ENCODE measurements at places on chromosomes 12 and 14.

GRCh38 chr14:90321891-90322290 lies 9.8 kb downstream of the NRDE2 start:
- no peak for DNase-seq

- no peak for DNase-seq
Measured at GRCh38 chr14:74669846-74670245, 43.0 kb downstream of the AREL1 start.

DNA sequence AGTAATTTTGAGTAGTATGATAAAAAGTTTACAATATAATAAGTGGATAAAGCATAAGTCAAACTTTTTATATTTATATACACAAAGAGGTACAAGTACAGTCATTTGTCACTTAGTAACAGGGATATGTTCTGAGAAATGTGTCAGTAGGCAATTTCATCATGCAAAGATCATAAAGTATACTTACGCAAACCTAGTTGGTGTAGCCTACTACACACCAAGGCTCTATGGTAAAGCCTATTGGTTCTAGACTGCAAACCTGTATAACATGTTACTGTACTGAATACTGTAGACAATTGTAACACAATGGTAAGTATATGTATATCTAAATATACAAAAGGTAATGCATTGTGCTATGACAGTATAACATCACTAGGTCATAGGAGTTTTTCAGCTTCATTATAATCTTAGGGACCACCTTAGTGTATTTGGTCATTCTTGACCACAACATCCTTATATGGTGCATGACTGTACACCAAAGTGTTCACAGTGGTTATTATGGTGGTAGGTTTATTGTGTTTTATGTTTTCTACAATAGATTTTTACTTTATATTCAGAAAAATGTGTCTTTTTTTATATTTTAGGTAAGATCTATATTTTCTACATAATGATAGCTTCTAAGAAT lies 14.9 kb upstream of the SCFD1 start:
- no peak for DNase-seq

DNA sequence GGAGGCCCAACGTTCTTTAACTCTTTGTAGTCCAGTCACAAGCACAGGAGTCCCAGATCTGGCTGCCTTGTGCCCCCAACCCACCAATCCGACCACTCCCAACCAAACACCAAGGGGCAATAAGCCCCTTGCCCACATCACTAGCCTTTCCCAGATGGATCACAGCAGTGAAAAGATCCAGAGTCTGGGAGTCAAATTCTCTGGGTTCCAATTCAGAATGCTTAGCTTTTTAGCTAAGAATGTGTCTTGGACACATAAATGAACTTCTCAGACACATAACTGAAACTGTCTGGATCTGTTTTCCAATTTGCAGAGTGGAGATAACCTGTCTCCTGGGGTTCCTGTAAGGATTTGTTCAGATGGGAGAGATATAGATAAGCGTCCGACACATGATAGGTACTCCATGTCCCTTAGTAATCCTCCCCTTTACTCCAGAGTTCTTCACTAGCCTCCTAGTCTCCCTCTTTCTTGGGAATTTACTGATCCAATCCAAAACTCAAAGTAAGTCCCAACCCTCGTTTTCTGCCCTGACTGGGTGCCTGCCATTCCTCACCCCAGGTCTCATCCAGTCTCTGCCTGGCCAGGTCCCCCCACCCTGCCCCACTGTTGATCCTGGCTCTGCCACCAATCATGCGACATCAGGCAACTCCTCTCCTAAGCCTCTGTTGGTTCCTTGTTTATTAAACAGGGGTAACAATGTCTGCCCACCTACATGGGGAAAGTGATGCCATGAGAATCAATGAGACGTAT lies 439 bp upstream of the TNFRSF1A start:
- DNase-seq, result no peak

- no peak for DNase-seq
Measured at GRCh38 chr14:29558516-29558915, 369.1 kb downstream of the PRKD1 start.

- no peak for DNase-seq
Measured at GRCh38 chr12:124726596-124727263, 136.9 kb downstream of the SCARB1 start.

DNA sequence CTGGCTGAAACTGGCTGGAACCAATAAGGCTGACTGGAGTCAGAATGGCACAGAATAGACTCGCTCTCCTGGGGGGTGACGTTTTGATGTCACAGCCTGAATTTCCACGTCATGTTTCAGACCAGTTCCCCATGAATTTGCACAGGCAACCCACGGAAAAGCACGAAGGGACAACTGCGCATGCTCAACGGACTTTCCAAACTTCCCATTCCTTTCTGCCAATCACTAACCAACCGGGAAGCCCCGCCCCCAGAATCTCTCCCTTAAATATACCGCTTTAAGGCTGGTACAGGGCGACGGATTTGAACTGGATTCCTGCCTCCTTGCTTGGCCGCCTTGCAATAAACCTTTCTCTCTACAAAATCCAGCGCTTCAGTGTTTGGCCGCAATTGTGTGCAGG lies 434.7 kb downstream of the APAF1 start:
- DNase-seq, result no peak

DNA sequence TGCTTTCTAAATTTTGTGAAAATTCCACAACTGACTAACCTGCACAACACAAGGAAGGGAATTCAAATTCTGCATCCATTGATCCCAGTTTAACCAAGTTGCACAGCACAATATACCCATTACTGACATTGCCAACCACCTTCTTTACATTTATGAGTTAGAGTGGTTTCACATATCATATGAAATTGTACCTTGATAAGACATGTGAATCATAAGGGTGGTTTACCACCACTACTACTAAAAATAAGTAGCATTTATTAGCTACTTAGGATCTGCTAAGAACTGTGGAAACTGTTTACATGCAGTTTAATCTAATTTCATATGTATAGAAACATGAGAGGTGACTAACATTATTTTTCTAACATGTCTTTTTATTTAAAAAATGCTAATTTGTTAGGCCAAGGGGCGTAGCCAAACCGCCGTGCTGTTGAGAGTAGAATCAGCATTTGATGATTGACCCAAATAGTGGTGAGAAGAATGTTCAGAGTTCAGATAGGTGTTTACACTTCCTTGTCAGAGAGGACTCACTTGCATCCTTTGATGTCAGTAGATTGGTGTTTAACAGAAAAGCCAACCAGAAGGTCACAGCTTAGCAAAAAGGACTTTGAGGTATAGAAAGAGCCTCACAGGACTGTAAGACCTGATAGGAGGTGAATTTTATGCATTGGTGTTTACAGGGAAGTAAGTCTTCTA lies 56.2 kb downstream of the LRFN5 start:
- DNase-seq, result no peak

- DNase-seq, result no peak
Measured at GRCh38 chr14:44438221-44438620, 68.9 kb downstream of the FSCB start.

- DNase-seq, result no peak
Measured at GRCh38 chr12:92927055-92927435, 2.0 kb downstream of the EEA1 start.

GRCh38 chr12:2017546-2018337 lies 13.5 kb upstream of the DCP1B start:
- DNase-seq, result no peak

DNA sequence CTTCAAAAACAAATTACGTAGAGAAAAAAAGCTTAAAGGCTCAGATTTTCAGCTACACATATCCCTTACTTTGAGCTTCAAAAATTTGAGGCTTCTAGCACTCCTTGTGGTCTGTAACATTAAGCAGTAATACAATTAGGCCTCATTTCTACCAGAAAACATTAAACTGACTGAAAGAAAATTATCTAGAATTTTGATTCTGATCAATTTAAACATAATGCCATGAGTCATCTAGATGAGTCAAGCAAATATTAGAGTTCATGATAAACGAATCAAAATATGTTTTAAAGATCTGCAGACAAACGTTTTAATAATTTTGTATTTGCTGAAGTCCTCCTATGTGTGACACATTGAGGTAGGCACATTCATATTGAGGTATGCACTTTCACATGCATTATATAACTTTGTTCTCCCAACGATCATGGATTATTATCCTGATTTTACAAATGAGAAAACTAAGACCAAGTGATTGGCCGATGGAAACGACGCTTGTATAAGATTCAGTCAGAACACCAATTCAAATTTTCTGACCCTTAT lies 4.3 kb downstream of the OSBPL8 start:
- no peak for DNase-seq

DNA sequence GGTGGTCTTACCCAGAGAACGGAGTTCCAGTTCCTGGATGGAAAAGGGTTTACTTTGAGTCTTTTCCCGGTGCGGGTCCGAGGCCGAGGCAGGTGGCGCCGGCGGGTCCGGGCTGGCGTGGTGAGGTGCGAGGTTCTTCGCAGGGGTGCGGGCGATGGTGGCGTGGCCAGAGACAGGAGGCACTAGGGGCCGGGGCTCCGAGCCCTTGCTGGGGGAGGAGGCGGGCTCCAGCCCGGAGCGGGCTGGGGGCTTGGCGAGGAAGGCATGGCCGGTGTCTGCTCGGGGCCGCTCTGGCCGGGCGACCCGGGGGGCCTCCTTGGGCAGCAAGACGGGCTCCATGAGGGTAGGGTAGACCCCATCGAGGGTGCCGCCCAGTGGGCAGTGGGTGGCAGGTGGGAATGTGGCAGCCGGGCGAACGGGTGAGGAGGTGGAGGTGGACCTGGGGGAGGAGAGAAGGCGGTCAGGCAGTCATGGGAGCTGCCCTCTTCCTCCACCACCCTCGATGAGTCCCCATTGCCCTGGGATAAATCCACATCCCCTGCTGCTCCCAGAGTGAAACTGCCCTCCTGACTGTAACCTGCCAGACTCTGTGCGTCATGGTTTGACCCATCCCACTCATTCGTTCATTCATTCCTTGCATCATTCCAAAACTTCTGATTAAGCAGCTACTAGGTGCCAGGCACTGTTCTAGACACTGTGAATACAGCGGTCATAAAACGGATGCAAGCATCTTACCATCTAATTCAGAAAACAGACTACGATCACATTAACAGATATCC lies 42.0 kb downstream of the RFLNA start:
- no peak for DNase-seq

DNA sequence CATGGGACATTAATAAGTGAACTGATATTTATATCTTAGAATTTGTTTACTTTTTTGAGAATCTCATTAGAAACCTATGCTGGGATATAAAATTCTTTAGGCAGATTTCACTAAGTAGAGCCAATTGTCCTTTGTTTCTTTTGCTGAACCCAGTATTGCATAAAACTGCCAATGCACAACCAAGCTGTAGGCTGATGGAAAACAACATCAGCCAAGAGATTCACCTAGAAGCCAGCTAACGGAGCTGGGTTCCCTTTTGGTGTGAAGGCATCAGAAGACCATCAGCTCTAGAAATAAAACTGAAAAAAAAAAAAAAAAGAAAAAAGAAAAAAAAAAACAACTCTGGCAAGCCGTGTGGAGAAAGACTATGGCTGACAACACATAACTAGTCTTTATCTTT lies 328.2 kb upstream of the PDE3A start:
- no peak for DNase-seq

DNA sequence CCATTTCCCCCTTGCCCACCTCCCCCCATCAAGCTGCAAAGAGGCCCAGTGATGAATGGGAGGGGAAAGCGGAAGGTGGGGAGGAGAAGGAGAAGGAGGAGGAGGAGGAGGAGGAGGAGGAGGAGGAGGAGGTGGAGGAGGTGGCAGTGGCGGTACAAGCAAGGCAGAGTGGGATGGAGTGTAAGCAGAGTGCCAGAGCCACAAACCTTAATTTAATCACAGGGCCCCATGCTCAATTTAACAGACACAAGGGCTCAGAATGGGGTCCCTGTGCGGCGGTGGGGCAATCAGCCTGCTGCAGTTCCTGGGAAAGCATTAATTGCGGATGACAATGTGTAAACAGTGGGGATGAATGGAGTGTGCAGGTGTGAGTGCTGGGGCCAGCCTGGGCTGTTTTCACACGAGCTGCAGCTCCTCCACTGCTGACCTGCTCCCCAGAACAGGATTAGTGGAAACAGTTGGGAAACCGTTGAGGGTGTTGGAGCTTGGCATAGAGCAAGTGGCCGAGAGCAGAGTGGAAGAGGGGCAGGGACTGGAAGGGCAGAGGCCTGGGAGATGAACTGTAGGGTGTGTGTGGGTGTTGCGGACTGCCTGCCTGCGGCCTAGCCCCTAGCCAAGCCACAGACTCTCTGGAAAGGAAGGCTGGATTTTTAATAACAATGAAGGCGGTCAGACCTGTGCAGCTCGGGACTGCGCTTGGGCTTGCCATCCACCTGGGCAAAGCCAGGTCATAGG lies 36.4 kb upstream of the SMOC1 start:
- no peak for DNase-seq

DNA sequence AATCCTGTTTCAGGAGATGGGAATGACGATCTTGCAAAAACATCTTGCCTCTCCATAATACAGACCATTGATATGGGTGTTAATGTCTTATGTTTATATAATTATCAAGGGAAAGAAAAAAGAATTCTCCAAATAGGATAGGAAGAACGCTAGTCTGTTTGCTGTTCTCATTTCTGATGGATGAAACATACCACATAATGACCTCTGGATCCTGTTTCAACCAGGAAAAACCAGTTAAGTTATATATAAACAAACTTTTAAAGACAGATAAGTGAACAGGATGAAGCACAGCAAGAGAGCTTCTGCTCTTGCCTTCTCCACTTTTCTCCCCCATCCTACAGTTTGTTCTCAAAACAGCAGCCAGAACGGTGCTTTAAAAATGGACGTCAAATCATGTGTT lies 27.8 kb downstream of the COQ6 start:
- DNase-seq, result no peak

DNA sequence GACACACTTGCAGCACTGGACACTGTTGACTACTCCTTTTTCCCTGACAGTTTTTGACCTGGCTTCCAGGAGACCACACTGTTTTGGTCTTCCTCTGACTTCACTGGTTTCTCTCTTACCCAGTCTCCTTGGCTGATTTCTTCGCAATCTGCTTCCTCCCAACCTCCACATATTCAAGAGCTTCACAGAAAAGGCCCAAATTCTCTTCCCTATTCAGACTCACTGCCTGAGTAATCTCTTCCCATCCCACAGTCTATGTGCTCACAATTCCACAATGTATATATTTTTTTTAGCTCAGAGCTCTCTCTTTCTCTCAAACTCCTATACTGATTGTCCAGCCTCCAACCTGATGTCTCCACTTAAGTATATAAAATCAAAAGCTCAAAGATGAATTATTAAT lies 115.4 kb downstream of the SINHCAF start:
- no peak for DNase-seq

DNA sequence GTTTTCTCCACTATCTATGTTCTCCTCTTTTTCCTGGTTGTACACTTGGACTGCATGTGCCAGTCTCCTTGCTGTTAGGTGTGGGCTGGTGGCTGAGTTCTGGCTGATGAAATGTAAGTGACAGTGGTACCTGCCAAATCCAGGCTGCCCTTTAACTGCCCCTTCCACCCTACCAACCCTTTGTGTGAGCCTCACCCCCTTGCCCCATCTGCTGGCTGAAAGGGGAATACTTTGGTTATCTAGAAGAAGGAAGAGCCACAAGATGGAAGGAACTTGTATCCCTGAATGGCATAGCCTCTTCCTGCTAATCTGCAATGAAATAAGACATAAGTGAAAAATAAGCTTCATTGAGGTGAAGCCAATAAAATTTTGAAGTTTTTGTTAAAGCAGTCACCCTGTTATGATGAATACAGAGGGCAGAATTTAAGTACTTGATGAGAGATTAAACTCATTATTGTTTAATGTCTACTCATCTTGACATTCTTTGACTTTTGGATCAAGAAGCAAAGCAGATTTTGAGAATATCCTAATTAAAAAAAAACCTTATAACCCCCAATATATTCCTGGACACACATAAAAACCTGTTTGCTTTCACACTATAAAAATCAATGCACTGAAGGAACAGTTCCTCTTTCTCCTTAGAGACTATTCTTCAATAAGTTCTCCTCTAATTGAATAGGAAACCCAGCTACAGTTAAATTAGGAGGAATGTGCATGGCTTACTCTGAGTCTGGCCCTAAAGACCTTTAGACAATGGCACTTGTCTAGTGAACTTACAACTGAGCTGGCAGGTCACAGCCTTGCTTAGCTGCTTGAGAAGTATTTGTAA lies 262.6 kb upstream of the BTG1 start:
- DNase-seq, result no peak
